Activated T-cell treated with anti-CD3 and anti-CD28 coated beads, Interleukin-2, amount 50 U/mL, for 72 hours (primary cell): ENCODE measurements at places on chromosomes 7 and 10. TPM values are rescaled to one million over a fixed set of nuclear protein-coding genes. Genes with fewer than 3 reads are reported as not detected.

Gene GNB2
- 198 TPM for total RNA-seq

Gene GIMAP2
- 59.4 TPM for total RNA-seq

Gene LBX1
- not detected for total RNA-seq

DNA sequence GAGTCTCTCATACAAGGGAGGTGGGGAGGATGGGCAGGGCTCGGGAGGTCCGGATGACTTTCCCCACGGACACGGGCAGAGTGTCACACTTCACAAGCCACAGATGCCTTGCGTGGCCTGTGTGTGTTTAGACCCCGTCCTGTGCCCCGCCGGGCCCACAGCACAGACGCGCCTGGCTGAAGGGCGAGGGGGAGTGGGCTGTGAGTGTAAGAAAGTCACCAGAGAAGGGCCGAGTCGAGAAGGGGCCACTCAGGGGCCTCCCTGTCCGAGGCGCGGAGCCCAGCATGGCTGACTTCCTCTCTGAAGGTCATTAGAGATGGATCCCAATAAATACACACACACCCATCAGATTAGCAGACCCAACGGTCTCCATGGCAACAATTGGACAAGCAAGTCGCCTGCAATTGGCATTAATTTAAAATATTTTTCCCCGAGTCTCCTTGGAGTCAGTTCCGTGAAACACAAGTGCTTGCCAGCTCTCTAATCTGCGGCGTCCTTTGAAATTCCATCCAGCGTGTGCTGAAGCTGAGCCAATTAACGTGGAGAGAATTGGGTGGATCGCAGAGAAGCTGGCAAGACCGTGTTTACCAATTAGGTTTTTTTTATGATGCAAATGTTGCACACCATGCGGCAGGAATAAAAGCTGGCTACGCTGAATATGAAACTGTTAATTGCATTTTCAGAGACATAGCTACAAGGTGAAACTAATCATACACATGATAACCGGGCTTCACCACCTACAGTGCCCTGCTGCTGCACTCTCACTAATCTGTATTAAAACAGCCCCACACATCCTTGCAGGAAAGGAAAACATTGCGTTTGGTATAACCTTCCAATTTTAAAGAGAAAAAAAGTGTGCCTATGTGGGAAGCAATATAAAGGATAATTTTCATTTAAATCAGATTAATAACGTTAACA is 571.2 kb downstream of the PTPRN2 start:
- no peak for DNase-seq

- DNase-seq, result no peak
Measured at GRCh38 chr10:127905001-127905847, 1.7 kb upstream of the PTPRE start.
